ENCODE measurements at places on chromosomes 12 and 14.

GRCh38 chr12:107223821-107224220 lies 130.5 kb upstream of the CRY1 start:
- DNase-seq: no peak

DNA sequence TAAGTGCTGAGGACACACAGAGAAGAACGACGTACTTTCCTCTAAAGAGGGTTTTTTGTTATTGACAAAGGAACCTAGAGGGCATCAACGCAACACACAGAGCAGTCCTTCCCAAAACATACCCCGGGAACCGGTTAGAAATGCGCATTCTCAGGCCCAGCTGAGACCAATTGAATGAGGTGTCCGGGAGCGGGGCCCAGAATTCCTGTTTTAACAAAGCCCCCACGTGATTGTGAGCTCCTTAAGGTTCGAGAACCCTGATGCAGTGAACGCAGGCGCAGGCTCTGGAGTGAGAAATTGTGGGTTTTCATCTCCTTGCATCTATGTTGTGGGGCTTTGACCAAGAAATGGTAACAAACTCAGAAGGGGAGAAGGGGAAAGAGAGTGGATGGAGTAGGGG lies 51.0 kb upstream of the TBX3 start:
- no peak for DNase-seq

DNA sequence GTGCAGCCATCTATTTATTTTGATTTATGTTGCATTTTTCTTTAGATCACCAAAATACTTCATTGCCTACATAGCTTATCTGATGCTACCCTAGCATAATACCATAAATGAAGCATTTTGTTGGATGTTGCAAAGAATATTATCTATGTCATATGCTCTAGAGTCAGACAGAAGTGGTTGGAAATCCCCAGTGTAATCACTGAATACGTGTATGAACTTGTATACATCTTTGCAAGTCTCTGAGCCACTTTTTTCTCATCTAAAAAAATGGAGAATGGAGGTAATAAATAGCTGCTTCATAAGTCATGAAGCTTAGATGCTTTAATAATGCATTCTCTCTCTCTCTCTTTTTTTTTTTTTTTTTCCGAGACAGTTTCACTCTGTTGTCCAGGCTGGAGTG lies 18.5 kb downstream of the EVL start:
- no peak for DNase-seq

GRCh38 chr12:67921286-67921685 lies 68.0 kb upstream of the IFNG-AS1 start:
- no peak for DNase-seq

DNA sequence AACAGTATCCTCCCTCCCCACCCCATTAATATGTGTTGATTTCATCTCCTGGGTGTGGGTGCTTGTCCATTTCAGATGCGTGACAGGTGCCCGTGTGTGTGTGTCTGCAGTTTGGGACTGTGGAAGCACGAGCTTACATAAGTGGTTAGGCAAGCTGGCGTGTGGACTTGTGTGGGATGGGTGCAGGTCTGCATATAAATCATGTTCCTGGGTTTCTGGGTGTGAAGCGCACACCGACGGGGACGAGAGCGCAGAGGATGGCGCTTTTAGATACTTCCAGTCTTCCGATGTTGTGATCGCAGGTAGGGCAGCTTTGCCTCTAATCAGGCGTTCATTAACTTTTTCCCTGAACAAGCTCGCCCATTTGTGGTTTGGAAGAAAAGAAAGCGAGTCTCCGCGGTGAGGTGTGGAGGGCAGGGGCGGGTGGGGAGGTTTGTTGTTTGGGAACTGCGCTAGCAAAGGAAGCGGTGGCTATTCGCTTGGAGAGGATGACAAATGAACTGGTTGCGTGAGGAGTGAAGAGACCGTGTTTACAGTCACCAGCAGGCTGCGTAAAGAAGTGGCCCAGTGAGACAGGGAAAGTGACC lies 865 bp downstream of the RGS6 start:
- DNase-seq: peak; percentile 9

- DNase-seq: no peak
These were observed 190.1 kb upstream of the PRMT8 start for GRCh38 chr12:3300833-3301401.

GRCh38 chr12:103382119-103382518 lies 113.6 kb downstream of the C12orf42 start:
- no peak for DNase-seq
